GM04503 (cell line): ENCODE measurements at places on chromosomes 11 and 22.

- DNase-seq, result no peak
These were observed 3.2 kb downstream of the ARHGEF12 start for GRCh38 chr11:120339394-120339890.

DNA sequence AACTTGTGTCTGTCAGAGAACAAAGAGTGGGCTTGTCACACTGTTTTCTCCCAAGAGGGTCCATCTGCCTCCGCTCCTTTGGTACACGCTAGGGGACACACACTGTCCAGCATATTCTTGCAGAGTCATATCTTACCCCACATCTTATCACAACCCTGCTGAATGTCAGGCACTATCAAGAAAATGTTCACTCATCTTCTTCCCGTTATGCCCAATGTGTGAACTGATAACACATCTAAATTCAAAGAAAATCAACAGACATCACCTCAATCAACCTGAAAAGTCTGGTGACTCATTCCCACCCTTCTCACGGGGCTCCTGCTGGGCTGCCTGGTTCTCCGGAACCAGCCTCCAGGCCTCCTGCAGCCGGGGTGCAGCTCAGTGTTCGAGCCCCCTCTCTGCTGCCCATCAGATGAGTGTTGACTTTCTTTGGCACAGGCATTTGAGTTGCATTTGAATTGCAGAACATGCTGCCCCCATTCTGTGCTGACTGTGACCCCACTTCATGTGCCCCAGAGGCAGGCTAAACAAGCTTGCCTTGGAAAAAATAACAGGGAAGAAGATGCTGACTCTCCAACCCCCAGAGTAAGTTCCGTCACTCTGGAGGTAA lies 19.4 kb downstream of the GRAP2 start:
- DNase-seq, result no peak

DNA sequence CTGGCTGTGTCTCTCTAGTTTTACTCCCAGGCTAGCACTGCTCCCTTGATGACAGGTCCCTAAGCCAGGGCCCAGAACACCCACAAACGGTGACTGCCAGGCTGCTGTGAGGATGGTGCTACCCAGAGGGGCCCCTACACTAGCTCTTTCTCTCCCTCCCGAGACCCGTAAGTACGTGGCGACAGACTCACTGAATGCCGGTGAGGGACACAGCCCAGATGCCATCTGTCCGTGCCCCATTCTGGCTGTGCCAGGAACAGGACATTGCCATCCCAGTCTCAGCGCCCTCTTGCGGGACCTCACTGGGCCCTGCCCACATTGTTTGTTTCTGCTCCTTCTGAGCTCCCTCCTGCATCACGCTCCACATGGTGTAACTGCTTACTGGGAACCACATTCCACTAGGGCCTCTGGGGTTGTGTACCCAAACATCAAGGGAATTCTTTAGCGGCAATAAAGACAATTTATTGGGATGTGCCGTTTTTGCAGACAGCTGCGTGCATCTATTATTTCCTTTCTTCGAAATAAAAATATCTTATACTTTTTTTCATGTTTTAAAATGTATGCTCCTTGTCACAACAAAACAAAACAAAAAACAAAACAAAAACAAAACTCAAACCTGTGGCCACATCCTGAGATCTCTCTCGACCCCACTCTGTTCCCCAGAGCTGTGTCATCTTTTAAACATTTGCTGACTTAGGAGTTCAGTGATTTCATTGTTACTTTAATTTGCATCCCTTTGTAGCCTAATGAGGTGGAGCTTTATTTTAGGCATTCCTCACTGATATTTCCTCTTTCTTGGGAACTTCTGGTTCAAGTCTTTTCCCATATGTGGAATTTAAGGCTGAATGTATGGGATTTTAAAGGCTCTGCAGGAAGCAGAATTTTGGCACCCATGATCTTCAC lies 4.4 kb upstream of the TPCN2 start:
- peak; percentile 84 for DNase-seq

DNA sequence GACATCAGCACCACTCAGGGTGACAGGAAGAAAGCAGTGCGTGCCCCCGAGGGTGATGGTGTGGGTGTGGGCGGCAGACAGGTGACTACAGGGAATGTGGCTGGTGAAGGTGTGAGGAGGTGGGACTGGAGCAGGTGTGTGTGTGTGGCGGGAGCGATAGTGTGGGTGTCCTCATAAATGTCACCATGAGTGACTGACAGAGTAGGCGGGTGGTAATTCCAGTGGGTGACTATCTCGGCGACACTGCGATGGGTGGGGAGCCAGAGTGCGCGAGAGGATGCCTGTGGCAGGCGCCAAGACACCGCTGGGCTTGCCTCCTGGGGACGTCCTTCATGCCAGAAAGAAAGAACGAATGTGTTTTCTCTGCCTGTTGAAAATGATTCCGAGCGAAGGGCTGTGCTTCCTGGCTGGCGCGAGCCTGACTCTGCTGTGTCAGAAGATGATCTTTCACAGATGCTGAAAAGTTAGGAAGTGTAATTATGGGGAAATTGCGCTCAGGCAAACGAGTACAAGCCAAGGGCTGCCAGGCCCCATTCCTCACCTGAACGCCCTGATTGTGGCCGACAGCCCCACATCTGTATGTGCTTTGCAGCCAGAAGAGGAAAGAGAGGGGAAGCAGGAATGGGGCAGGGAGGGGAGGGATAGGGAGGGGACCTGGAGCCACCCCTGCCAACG lies 98.8 kb upstream of the CD82 start:
- no peak for DNase-seq

- DNase-seq, result no peak
These were observed 4.3 kb downstream of the IGSF22 start for GRCh38 chr11:18721561-18722292.

DNA sequence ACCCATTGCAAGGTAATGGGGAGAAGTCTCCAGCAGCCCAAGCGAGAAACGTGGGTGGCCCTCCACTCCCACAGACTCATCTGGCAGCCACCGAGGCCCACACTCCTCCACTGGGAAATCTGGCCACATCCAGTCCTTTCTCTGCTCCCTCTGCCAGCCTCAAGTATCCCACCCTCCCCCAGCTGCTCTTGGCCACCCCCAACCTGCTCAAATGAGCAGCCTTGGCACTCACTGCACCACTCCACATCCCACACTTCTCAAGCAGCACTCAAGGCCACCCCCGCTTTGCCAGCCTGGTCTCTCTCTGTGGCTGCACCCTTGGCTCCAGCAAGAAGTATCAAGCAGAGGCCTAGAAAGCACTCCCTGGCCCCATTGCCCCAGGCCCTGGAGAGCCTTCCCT lies 28.2 kb downstream of the SLC22A12 start:
- DNase-seq, result no peak

DNA sequence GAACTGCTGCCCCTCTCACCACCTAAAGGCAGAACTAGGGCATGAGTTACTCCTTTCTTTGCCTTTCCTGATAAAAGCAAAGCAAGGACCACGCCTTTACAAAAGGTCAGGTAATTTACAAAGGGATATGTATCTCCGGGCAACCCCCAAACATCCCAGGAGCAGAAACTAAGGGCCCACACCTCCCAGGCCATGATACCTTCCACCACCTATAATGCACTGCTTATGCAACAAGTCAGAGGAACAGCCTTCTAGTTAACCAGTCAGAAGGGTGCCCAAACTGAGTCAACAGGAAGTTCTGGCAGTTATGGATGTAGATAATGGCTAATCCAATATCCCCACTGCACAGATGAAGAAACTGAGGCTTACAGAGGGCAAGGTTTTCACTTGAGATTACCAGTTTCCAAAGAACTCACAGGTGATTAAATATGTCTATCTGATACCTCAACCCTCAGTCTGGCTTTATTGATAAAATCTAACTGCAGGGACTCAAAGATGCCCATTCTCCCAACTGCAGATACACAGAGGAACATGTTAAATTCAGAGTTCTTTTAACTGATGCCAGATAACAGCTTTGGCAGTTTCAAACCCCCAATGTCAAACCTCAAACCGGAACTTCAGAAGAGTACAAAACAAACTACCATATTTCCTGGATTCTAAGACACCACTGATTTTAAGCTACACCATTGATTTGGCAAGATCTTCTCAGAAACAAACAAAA lies 16.8 kb upstream of the CASTOR1 start:
- DNase-seq, result no peak

DNA sequence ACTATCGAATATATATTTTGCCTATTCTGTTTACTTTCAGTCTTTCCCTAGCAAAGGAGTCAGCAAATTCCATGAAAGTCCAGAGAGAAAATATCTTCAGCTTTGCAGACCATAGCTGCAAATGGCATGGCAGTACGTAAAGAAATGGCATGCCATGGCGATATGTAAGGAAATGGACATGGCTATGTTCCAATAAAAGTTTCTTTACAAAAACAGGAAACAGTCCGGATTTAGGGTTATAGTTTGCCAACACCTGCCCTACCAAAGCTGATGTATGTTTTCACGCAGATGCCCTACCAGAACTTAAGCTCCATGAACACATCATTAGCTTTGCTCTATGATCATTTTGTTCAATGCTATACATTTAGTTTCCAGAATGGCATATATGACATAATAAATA lies 19.5 kb downstream of the KIAA0930 start:
- no peak for DNase-seq

DNA sequence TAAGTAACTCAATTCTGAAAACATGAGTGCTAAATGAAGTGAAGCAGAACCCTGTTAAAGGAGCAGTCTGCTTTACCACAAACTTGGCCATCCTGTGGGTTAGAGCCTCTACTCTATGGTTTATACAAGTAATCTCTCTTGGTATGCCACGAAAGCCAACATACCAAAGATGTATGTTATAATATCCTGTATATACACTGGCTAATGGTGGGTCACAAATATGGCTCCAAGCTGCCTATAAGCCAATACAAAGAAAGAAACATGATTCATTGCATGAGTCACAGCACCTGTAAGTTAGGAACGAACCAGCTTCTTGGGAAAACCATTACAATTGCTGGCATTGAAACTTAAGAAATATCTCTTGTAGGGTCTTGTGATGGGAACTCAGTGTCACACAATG lies 16.1 kb downstream of the XRRA1 start:
- no peak for DNase-seq

DNA sequence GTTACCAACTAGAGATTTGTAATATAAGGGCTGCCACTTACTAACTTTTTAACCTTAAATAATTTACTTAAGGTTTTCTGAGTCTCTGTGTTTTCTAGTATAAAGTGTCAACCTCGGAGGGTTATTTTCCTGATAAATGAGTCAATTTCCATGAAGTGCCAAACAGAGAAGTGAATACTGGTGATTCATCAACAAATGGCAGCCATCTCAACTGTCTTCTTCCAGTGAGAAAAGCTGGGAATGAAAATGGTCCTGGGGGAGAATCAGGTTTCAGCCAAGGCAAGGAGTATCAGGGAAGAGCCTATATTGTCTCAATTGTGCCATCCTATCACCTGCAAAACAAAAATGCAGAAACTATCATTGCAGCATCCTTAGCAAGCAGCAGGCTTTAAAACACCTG lies 129.1 kb downstream of the LUZP2 start:
- DNase-seq, result no peak

DNA sequence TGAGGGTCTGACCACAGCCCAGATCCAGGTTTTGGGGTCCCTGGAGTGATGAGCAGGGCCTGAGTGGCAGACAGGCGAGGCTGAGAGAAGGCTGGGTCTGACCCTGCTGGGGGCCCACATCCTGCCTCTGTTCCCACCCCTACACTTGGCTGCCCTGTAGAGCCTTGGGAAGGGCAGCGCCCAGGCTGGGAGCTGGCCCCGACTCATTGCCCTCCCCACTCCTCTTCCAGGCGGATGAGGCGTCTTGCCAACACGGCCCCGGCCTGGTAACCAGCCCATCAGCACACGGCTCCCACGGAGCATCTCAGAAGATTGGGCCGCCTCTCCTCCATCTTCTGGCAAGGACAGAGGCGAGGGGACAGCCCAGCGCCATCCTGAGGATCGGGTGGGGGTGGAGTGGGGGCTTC lies 4.9 kb downstream of the DERL3 start:
- DNase-seq, result no peak

- no peak for DNase-seq
These were observed 24.1 kb downstream of the OR2AT4 start for GRCh38 chr11:75072582-75072981.

- peak; percentile 10 for DNase-seq
These were observed 5.3 kb downstream of the TYR start for GRCh38 chr11:89182773-89183518.

- no peak for DNase-seq
These were observed 12.0 kb upstream of the PVALB start for GRCh38 chr22:36828815-36829214.
